ENCODE measurements at places on chromosomes 4 and X.

GRCh38 chr4:141771889-141772830 lies 135.8 kb downstream of the IL15 start:
- no peak for DNase-seq

DNA sequence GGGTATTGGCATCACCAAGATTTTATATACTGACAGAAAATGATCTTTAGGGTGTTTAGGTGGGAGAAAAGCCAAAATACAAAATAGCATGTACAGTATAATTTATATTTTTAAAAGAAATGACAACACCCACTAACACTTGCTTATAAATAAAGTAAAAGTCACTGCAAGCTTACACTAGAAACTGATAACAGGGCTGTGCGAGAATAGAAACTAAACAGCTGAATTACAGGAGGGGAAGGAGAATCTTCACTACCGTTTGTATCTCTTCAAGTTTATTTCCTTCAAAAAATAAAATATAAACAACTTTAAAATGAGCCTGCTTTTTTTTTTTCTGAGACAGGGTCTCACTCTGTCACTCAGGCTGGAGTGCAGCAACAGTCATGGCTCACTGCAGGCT lies 22.8 kb downstream of the GRSF1 start:
- no peak for DNase-seq

DNA sequence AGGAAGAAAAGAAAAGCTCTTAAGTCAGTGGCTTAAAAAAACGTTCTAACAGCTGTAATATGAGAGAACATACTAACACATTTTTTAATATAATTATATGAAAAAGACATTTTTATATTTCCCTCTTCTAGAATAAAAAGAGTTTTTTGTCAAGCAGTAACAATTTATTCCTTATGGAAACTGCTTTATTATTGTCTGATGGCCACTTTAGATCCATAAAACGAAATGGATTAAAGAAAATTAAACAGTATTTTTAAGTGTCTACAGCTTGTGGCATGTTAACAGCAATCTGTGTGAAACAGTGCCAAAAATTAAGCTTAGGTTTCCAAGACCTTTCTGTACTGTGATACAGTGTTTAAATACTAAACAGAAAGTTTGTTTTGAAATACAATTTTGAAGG lies 55.5 kb upstream of the TENM3 start:
- no peak for DNase-seq

DNA sequence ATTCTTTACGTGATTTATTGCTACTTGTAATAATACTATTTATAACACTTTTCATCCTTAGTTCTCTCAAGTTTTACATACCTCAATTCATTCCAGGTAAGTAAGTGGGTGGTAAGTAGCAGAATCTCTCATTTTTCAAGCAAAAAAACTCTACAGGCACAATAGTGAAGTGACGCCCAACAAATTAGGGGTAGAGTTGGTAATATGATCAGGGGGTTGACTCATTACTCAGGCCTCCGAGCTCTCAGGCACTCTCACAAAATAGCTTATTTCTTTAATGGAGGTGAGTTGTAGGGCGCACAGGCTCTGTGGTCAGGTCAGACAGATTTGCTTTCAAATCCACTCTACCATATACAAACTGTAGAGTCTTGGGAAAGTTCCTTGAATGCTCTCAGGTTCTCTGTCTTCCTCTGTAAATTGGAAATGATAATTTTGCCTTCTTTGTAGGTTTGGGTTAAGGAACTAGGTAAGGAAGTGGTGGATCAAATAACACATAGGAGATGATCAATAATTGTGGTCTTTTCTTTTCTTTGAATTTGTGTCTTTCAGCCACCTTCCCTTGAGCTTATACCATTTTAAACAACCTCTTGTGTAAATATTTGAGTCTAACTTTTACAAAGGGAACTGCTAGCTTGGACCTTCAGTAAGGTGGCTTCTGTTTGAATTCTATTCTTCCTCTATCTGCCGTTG lies 134.9 kb upstream of the LEF1 start:
- no peak for DNase-seq

DNA sequence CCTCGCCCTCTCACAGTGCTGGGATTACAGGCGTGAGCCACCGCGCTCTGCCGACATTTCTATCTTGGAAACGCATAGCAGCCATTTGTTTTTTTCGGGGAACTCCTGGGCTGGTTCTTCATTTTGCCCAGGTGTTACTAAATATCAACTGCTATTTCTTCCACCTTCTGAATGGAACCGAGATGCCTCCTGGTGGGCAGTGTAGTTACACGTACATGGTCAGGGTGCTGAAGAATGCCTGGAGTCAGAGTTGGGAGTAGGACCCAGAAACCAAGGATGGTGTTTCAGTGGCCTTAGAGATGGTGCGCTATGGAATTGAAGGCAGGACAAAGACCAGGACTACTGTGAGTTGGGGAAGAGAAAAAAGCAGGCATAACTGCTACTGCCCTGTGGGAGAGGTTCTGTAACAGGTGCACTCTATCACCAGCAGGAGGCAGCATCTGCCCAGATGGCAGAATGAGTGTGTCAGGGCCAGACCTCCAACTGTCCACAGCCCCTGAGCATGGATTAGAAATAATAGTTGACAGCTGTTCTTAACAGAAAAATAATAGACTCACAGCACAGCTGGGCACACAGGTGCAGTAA lies 81.7 kb downstream of the ZC4H2 start:
- DNase-seq: peak; percentile 2

DNA sequence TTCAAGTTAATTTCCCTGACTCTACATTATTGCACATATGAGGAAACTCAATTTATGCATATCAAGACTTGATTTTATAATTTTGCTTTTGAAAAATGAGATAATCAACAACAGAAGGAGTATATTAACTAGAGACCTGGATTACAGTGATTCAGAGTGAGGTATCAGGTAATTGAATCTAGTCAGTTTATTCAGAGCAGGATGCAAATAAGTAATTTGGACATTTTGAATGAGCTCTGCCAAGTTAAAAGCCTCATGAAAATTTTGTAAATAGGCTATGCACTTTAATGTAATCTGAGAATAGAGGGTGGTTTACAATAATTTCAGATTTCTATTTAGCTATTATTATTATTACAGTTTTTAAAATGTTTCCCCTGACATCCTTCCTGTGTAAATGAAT lies 203.7 kb upstream of the EMCN start:
- DNase-seq: no peak

- peak; percentile 37 for DNase-seq
These were observed 82.6 kb downstream of the GK start for GRCh38 chrX:30735839-30736238.

GRCh38 chr4:132001542-132001941 lies 1147.6 kb upstream of the PCDH10 start:
- DNase-seq: no peak

GRCh38 chrX:9312922-9313867 lies 151.7 kb upstream of the TBL1X start:
- DNase-seq: peak; percentile 0

DNA sequence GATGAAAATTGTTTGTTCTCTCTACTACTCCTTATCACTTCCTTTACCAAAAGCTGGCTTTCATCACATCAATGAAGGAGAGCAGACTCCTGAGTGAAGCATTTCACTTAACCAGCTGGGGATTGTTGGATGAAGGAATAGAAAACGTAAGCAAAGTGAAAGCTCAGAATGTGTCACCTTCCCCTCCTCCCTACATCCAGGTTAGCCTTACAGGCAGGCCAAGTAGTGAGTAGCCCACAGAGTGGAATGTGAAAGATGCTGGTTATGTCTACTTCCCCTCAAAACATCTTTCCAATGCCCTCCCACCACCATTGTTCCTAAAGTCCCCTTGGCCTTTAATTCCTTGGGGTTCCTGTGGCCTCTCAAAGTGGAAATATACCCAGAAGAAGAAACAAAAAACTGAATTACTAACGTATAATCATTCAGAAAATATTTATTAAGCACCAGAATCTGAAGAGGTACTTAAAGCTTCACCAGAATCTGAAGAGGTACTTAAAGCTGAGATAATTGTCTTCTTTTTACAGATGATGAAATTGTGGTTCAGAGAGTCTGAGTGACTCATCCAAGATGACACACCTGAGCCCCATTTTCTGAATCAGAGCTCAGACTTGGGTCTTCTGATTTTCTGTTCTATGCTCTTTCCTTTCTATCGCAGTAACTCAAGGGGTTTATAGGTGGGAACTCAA lies 6.5 kb downstream of the P2RY4 start:
- no peak for DNase-seq

GRCh38 chr4:140637836-140638235 lies 69.1 kb upstream of the UCP1 start:
- no peak for DNase-seq

- no peak for DNase-seq
These were observed 114.9 kb upstream of the MAP3K15 start for GRCh38 chrX:19630228-19630627.

DNA sequence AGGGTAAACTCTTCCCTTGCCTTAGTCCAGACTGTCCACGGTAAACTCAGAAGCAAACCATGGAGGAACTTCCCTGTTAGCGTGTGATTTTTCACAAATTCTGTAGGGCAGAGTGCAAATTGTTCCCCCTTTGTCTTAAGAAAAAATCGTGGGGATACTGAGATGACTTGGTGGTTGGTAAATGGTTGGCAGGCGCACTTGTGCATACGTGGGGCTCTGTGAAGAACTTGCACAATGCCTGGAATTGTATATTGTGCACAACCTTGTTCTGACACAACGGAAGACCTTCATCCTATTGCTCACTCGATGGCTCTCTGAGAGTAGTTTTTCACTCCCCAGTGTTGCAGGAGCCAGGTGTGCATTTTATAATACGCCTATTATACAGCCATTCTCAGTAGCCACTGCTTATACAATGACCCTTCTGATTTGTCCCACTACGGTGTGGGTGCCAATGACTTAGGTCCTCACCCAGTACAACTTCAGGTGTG lies 150.0 kb downstream of the SPRY1 start:
- DNase-seq: no peak

DNA sequence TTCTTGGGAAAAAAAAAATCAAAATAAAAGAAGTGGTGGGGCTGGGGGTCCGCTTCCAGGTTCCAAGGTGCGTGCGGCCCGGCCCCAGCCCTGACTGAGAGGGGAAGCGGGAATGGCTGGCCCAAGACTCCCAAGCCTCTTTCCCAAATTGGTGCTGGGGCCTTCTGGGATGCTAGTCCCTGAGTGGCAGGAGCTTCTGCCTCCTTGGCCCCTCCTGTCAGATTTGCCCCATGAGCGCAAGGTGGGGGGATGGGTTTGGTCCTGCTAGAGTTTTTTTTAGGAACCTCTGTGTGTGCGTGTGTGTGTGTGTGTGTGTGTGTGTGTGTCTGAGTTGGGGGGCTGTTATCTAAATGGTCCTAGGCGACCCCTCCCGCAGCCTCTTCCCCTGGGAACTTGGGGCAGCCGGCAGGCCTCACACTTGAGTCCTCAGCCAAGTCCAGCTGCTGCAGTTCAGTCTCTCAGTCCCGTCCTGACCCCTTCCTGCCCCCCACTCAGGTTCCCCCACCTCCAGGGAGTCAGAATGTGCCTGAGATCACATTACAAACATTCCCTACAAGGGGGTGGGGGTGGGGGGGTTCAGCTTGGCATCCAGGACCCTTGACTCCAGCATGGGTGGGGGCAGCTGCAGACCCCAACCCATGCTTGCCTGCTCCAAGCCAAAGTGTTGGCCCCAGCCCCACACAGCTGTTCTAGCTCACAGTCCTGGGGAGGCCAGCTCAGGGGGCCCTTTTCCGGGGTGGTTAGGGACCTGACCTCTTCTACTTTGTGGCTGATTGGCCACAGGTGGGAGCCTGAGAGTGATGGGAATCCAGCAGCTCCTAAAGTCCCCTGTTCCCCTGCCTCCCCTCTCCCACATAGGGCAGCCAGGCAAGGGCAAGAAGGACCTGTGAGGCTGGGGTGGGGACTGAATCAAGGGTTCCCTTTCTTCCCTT lies 4.0 kb downstream of the EFNB1 start:
- no peak for DNase-seq

DNA sequence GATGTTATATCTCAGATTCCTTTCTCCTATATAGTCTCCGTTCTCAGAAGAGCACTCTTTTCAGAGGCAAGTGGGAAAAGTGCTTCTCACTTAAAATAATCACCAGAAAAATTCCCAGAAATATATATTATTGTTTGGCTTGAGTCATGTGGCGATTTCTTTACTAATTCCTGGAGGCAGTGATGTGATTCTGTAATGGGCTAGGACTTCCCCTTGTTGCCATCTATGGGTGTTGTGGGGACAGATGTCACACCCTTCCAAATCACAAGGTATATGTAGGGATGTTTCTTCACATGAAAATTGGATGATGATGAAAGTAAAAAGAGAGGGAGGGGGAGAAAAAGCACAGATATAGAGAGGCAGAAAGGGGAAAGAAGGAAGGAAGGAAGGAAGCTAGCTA lies 553.4 kb downstream of the PPP4R3C start:
- DNase-seq: no peak

GRCh38 chr4:83568062-83568461 lies 32.2 kb downstream of the GPAT3 start:
- DNase-seq: no peak

DNA sequence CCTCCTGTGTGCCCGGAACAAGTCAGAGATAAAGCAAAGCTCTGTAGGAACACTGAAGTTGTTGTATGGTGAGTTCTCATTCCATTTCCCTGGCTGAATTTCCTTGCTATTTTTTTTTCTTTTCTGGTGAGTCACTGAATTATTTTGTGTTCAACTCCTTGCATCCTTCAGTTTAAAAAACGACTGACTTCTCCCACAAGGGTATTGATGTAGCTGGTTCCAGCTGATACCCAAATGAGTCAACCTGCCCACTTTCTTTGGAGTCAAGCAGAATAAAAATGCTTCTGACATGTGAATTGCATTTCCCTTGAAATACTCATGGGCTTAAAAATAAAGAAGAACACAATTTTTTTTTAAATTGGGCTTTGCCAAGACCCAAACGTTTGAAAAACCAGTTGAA lies 85.5 kb downstream of the SHOX start:
- DNase-seq: no peak

- DNase-seq: no peak
These were observed 28.3 kb upstream of the NKX6-1 start for GRCh38 chr4:84527391-84527790.

GRCh38 chr4:15744016-15744545 lies 34.0 kb upstream of the CD38 start:
- DNase-seq: no peak

DNA sequence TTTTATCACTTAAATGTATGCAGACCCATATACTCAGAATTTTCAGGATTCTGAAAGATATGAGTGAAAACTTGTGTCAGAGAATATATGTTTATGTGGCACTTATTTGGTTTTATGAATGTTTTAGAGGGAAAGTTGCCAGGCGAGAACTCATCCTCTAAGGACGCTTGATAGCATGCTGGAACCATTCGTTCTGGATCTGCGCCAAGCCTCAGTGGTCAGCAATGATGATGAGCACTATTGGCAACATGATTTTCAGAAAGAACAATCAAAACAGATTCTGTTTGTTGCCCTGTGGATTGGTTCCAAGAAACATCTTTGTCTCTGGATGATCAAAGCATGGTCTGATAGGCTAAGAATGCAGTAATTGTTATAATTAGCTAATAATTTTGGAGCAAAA lies 32.1 kb upstream of the RAPGEF2 start:
- no peak for DNase-seq

DNA sequence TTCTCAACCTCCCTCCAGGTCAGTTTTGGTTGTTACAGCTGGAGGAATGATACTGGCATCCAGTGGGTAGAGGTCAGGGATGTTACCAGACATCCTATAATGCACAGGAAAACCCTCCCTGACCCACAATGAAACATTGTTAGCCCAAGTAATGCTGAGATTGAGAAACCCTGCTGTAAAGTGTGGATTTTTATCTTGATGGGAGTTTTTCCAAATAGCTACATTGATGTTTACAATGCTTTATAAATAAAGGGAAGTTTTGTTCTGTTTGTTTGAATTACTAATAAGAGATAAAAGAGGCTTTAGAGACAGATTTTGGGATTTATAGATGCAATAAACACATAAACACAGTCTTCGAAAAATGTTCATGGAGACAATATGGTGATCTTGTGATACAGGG lies 194.0 kb upstream of the NUDT6 start:
- DNase-seq: no peak

All from NCI-H1694 treated with DMSO at 0.1 percent for 48 hours (cell line).